ENCODE measurements at places on chromosomes 3 and 15. TPM values are rescaled to one million over a fixed set of nuclear protein-coding genes. Genes with fewer than 3 reads are reported as not detected.

The UBR1 gene
- 70.5 TPM for total RNA-seq

The CPLX3 gene
- total RNA-seq, result 0.93 TPM

DNA sequence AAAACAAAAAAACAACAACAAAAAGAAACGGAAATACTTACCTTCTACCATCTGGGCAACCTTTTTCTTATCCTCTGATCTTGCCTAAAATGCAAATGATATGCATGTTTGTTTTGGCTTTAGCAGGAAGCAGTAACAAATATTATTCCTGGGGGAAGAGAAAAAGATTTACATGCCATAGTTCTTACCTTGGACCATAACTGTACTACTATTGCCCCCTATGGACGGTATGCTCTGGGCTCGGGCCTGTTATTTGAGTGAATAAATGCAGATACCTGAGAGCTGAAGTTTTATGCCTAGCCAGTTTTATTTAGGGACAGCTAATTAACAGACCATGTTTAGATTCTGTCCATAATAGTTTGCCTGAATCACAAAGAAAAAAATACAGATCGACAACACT is 12.6 kb upstream of the STARD5 start:
- peaks cover 4% of the 10 kb centered on the region for H3K4me1 ChIP-seq
- H3K27ac ChIP-seq, result no peak overlapping the region
- H3K36me3 ChIP-seq, result no peaks in the 10 kb centered on the region
- no peak overlapping the region for H3K4me3 ChIP-seq

The HCLS1 gene
- 331 TPM for total RNA-seq

The ARHGAP11A gene
- total RNA-seq, result 1.4 TPM

DNA sequence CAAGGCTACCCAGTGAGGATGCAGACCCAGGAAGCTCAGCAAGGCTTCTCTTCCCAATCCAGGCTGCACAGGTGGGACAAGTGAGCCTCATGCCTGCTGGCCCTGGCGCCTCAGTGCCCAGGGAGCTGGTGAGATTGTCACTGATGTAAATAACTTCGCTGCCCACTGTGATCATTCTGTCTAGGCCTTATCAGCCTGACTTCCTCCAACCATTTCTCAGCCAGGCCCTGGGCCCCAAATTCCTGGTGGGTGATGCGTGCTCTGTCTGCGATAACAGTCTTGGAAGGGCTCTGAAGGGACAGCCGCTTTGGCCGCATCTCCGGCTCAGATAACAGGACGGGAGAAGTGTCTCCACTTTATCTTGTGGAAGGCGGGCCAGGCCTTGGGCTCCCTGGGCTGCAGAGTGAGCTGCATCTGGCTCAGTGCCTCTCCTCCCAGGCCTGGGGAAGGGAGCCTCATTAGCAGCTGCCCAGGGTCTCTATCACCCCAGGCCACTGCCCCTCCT is 2.2 kb upstream of the FBLN2 start:
- no peak overlapping the region for H3K27ac ChIP-seq
- H3K36me3 ChIP-seq, result no peaks in the 10 kb centered on the region
- no peak overlapping the region for H3K4me3 ChIP-seq
- no peak for DNase-seq

The OR5AC2 gene
- not detected for total RNA-seq

The IGSF10 gene
- not detected for total RNA-seq

The NUP210 gene
- total RNA-seq, result 179 TPM

DNA sequence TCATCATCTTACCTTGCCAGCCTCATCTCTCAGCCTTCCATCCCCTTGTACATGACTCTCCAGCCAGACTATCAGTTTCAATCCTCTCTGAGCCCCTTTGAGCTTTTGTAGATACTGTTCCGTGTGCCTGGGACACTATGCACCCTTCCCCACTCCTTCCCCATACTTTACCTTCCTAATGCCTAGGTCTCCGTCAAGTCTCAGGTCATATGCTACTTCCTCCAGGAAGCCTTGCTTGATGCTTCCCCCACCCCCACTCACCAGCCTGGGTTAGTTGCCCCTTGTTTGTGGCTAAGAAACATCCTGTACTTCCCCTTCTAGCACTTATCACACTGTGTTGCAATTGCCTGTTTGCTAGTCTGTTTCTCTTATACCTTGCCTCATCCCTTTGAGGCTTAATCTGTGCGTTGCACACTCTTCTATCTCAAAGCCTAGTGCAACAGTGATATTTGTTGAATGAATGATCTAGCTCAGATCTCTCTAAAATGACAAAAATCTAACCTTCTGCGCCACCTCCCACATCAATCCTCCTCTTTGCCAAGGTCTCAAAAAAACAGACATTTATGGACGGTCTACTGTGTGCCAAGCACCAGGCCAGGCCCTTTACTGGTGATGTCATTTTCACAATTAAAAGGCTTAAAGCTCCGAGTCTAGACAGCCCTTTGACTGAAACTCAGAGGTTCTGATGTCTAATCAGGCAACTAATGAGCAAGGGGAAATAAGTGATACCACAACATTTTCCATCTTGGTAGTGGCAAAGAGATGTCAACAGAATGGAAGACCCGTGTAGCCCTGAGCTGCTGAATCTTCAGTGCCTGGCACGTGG is 6.5 kb upstream of the USP3 start:
- no peaks in the 10 kb centered on the region for H3K36me3 ChIP-seq
- H3K27me3 ChIP-seq, result no peaks in the 10 kb centered on the region
- peak overlapping the region; percentile 99 for H3K27ac ChIP-seq
- H3K4me1 ChIP-seq, result peaks cover 88% of the 10 kb centered on the region

All from natural killer cell (primary cell).